ENCODE measurements at places on chromosomes 12 and 14.

GRCh38 chr12:104544836-104545235 is 88.1 kb downstream of the CHST11 start:
- DNase-seq = no peak

DNA sequence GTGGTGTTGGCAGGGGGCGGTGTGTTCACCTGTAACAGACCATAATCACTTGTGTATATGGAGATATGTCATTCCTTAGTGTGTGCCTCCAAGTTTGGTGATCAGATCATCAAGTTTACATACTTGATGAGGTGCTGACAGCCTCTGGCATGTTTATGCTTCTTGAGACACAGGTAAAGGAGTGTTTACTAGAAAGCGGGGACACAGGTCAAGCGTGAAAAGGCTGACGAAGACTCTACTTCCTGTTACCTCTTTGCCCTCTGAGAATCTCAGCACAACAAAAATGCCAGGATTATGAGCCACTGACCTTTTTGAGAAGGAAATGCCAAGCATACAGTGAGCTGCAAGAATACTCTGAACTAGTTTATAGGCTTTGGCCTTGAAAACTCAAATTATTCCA is 29.6 kb downstream of the PRDM4 start:
- no peak for DNase-seq

DNA sequence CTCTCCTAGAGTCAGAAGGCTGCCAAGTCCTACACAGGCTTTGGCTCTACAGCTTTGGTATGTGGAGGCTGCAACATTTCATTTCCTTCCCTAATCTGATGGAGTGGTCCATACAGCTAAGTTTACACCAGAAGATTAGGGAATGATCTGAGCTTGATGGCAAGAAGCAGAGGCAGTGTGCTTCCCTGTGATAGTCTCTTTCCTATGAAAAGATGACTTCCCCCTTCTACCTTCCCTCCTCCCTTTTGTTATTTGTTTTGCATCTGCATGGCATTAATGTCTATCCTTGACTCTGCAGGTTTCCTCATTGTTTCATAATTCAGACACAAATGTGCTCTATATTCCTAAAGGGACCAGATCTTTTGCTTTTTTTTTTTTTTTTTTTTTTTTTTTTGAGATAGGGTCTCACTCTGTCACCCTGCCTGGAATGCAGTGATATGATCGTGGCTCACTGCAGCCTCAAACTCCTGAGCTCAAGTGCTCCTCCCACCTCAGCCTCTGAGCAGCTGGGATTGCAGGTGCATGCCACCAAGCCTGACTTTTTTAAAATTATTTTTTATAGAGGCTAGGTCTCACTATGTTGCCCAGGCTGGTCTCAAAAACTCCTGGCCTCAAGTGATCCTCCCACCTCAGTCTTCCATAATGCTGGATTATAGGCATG is 76.3 kb downstream of the GRIP1 start:
- no peak for DNase-seq

DNA sequence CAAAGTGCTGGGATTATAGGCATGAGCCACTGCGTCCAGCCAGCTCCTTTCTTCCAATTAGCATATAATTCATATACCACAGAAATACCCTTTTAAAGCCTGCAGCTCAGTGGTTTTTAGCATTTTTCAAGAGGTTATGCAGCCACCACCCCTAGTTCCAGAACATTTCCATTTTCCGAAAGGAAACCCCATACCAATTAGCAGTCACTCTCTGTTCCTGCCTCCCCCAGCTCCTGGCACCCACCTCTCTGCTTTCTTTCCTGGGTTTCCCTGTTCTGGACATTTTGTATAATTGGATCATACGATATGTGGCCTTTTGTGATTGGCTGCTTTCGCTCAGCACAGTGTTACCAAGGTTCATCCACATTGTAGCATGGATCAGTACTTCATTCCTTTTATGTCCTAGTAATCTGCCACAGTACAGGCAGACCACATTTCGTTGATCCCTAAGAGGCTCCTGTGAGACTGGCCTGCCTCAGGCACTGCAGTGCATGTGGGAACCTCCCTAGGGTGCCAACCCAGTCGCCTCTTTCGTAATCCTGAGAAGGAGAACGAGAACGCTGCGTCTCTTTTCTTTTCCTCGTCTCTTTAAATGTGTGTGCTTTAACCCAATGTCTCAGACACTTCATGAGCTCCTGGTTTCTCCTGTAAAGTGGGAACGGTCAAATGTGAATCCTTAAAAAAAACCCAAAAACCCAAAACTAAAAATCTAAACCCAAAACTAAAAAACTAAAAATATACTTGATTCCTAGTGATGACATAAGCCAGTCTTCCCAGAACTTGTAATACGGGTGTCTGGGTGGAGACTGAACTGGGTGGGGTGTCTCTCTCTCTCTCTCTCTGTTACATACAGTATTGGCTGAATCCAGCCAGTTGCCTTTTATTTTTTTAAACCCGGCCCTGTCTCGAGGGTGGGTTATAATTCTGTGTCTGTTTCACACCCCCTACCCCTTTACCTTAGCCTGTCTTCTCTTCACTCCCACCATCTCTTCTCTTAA is 14.7 kb downstream of the AACS start:
- DNase-seq = no peak

GRCh38 chr12:106498056-106498455 is 84.7 kb upstream of the RFX4 start:
- DNase-seq = no peak

GRCh38 chr12:127885954-127886750 is 380.8 kb upstream of the TMEM132C start:
- no peak for DNase-seq

GRCh38 chr12:23099604-23100003 is 474.6 kb downstream of the ETNK1 start:
- DNase-seq = no peak

DNA sequence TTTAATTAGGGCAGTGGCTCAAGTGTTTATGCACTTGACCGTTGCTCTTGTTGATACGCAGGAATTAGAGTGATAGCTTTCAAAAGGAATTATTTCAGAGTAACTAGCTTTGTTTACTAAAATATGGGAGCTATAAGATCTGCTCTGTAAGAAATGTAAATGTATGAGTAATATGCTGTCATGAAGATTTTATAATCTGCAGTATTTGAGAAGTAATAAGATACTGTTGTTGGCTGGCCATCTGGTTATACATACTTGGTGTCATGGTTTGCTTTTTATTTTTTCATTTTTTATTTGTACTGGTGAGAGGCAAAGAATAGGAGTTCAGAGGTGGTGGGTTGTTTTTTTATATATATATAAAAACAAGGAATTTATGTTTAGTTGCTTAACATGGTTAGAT is 58.5 kb downstream of the PLXNC1 start:
- DNase-seq = no peak

DNA sequence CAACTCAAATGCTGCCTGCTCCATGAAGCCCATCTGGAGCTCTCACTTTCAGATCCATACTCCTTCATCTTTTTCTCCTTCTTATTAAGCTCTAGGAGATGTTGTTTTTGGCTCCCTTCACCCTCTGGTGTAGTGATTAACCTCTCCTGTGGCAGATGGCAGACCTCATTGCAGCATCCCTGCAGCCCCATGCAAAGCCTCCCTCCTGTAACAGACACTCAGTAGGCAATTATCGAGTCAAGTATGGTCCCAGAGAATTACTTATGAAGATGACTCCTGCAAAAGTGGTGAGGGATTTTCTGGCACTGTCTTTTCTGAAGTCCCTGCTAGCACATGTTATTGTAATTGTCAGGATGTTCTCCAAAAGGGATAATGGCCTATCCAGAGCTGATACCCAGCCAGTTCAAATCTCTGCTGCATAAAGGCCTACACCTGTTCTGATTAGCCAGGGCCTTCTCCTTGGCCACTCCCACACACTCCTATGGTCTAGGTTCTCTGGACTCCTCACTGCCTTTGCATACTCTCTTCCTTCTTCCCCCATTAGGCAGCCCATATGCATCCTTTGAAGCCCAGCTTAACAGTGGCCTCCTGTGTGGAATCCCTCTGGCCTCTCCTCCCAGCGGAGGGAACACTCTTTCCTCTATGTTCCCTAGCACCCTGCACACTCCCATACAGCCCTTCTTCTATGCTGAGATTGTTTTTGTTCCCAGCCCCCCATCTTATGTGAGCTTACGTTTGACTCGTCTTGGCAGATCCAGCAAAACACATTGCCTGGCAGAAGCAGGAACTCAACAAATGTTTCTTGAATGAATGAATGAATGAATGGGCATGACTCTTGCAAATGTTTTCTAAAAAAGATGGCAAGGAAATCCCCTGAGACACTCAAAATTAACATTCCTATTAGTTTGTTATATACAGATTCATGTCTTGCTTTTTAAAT is 43.9 kb upstream of the MDM1 start:
- no peak for DNase-seq

DNA sequence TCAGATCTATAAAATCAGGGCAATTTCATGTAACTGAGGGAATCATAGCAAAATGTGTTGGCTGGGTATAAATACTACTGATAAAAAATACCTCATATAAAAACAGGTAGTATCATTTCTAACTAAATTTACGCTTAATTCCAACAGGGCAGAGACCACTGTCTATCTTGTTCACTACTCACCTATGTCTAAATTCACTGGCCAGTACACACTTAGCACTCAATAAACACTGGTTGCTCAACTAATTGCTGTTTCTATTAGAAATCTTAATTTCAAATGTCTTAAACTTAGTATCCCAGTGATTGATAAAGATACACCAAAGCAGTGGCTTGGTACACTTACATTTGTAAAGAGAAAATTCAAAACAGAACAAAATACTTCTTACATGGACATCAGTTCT is 55.6 kb downstream of the HNRNPC start:
- no peak for DNase-seq

- DNase-seq = no peak
These were observed 137.0 kb downstream of the CRADD start for GRCh38 chr12:93813972-93814821.

- DNase-seq = no peak
These were observed 400.4 kb downstream of the ATP23 start for GRCh38 chr12:58341791-58342190.

DNA sequence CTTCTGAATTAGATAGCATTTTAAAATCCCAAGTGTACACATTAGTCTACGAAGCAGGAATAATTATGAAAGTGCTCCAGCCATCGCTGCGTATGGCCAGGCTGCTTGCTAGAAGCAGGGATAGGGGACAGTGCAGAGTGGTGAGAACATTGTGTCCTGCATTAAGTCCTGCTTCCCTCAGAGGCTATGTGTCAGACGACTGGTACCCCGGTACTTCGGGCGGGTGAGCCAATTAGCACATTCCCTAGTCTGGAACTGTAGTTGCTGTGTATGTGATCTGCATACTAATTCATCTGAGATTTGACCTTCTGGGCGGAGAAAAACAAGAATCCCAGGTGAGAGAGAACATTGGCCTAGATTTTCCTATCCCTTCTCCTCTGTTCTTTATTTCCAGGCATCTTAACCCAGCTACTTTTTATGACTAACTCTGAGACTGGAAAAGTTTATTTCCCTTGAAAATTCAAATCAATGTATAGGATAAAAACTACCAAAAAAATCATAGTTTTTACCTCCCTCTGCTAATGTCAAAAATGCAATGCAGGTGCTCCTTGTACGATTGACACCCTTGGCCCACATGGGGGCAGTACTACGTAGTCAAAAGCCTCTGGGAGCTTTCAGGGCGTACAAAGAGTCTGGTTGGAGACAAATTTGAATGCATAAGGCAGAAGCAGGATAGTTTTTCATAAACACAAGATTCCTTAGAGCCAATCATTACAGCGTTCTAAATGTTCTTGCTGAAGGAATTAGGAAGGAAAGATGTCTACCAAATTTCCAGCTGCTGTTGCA is 764.3 kb downstream of the NOVA1 start:
- DNase-seq = no peak

DNA sequence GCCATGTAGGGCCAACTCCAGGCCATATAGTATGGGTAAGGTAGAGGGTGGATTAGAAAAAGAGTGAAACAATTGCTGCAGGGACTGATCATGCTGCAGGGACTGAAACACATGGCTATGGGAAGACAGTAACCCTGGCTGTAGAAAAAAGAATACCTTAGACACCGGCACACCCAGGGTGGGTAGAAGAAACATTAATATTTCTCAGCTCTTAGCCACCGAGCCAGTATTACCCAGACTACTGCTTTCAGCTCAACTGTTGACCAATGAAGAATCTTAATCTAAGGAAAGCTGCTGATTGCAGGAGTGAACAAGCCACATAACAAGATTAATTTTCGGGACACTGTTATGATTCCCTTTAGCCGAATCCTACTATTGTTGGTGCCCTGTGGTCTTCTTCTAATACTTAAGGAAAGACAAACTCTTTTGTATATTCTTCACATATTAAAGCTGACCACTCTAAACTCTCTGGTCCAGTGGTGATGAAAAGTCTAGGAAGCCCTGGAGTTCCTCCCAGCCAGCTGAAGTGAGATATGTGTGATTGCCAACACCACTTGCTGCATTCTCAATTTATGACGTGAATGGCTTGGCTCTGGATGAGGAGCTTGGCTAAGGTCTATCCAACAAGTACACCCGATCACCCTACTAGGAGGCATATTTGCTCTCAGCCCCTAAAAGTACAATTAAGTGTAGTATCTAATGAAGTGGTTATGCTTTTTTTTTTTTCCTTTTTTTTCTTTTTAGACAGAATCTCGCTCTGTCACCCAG is 69.2 kb downstream of the NOVA1 start:
- DNase-seq = no peak
